ENCODE measurements at places on chromosomes 1 and 21.

DNA sequence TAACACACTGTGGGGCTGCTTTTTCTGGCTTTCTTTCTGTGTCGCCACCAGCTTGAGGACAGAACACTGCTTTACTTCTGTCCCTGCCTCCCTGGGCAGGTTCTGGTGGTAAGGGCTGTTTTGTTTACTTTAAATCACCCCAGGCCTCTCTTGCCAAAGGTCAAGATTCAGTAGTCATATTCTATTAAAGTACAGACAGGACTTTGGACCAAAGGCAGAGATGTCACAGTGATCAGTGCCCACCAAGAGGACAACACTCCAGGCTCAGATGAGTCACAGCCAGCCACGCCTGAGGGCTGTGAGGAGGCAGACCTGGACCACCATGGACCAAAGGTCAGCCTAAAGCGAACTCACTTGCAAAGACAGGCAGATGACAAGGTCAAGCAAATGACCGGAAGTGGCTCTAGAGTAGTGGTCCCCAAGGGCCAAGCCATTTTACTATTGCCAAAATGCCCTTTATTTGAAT lies 200.0 kb downstream of the RHOU start:
- DNase-seq = no peak

DNA sequence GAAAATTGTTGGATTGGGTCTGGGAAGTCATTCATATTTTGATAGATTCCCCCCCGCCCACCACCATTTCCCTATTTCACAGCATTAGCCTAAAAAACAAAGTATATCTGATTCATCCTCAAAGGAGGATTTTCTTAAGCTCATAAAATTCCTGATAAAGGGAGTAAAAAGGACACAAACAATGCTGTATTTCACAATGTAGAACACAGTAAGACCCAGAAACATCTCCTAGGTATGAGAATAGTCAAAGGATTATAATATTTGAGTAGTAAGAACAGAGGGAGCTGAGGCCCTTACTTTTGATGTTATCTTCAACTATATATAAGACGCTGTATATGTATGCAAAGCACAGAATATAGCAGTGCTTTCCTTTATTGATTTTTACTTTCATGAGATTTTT lies 225.3 kb downstream of the TGFB2 start:
- no peak for DNase-seq

GRCh38 chr21:45401916-45402900 lies 2.8 kb upstream of the COL18A1 start:
- no peak for DNase-seq

DNA sequence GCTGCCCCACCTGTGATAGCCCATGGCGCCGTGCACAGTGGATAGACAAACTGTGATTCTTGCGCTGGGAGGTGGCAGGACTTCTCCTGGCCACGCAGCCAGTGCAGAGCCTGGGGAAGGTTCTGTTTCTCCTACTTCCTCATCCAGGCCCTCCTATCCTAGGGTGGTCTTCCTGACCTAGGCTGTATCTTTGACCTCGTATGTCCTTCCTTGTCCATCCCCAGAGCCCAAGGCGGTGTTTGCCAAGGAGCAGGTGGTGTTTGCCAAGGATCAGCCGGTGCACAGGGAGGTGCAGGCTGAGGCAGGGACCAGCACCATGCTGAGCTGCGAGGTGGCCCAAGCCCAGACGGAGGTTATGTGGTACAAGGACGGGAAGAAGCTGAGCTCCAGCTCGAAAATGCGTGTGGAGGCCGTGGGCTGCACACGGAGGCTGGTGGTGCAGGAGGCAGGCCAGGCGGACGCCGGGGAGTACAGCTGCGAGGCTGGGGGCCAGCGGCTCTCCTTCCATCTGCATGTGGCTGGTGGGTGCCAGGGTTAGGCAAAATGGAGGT lies 63.9 kb downstream of the OBSCN start:
- no peak for DNase-seq

DNA sequence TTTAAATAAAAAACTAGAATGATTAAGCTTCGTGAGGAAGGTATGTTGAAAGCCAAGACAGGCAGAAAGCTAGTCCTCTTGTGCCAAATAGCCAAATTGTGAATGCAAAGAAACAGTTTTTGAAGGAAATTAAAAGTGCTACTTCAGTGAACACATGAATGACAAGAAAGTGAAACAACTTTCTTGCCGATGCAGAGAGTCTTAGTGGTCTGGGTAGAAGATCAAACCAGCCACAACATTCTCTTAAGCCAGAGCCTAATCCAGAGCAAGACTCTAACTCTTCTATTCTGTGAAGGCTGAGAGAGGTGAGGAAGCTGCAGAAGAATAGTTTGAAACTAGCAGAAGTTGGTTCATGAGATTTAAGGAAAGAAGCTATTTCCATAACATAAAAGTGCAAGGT lies 63.2 kb downstream of the TTC3 start:
- DNase-seq = no peak

Measured in suppressor macrophage treated with lipopolysaccharide for 4 hours (primary cell).